ENCODE measurements at places on chromosomes 5 and 9.

DNA sequence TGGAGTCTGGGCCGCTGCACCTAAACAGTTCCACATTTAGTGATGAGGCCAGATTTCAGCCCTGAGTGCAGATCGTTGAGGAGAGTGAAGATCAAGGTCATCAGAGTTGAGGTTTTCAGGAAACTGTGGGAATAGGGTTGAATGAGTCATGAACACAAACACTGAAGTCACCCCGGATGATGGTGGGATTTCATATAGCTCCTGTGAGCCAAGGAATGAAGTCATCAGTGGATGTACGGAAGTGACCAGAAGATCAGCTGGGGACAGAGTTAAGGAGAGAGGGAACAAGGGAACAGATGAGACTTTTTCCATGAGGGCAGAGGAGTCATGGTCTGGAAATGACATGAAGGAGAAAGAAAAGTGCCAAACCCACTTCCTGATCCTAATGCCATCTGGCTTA lies 36.5 kb downstream of the PALM2AKAP2 start:
- no peak for DNase-seq

GRCh38 chr9:131623655-131624330 lies 78.5 kb downstream of the PRRT1B start:
- DNase-seq: no peak

DNA sequence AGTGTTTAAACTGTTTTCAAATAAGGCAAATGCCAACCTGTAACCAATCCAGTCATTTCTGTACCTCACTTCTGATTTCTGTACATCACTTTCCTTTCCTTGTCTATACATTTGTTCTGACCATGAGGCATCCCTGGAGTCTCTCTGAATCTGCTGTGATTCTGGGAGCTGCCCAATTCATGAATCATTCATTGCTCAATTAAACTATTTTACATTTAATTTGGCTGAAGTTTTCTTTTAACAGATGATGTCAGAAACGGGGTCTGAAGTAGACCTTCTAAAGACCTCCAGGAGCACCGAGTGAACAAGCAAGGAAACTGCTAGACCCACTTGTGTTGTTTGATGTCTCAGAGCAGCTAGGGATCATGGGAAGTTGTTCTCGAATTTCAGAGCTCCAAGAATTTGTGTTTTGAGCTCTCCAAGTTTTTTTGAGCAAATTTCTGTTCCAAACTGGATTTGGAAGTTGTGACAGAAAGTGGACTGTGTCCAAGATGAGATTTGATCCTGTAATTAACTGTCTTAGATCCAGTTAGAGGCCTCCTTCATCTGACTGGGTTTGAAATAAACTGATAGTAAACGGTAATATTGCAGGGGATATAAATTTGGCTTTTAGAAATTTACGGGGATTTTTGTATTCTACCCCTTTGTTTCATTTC lies 490.8 kb upstream of the ST8SIA4 start:
- DNase-seq: no peak

- no peak for DNase-seq
These were observed 100.7 kb downstream of the NLN start for GRCh38 chr5:65822710-65823109.

DNA sequence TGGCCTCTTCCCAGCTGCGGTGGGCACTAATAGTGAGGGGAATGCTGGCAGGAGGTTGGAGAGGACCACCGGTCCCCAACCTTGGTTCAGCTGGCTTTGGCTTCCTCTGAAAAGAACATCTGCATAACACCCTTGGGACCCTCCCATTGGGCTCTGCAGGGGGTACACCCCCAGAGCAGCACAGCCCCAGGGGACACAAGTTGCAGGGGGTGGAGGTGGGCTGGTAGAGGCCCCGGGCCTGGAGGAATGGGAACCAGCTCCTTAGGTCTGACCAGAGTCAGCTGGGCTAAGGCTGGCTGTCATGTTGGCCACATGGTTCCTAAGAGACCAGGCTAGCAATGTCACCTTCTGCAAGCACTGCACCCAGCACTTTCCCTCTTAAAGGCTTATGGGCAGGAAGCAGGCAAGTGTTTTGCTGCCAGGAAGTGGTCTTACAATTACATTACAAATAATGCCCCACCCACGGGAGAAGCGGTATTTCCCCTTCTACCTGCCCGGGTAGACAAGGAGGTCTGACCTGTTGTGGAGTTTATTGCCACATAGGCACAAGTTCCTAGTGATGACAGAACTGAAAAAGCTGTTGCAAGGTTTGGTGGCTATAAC lies 18.1 kb downstream of the GCNT4 start:
- no peak for DNase-seq

- DNase-seq: no peak
These were observed 26.3 kb upstream of the FBP1 start for GRCh38 chr9:94665613-94666012.

DNA sequence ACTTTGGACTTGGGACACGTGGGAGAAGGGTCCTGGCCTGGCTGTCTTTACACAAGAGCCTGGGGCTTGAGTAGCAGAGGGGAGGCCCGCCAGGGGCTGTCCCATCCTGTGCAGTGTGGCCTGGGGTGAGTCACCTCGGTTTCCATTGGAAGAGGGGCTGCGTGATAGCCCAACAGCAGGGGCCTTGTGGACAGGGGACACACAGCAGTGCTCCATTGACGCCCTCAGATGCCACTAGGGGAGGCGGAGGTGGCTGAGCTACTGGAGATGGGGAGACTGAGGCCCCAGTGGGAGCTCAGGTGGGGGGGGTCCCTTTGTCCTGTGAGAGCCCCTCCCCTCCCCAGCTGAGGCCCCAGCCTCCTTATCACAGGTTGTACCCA lies 50.0 kb upstream of the RNU6ATAC start:
- no peak for DNase-seq
